NCI-H1417 treated with DMSO at 0.1 percent for 48 hours (cell line): ENCODE measurements at places on chromosomes 13 and 19.
A peak's percentile ranks its signal among the peaks of the same experiment; 100 is the strongest.

GRCh38 chr13:52001120-52001731 is 10.0 kb downstream of the ATP7B start:
- peak; percentile 37 for DNase-seq

GRCh38 chr13:47539317-47539716 is 461.8 kb downstream of the SUCLA2 start:
- DNase-seq, result no peak

DNA sequence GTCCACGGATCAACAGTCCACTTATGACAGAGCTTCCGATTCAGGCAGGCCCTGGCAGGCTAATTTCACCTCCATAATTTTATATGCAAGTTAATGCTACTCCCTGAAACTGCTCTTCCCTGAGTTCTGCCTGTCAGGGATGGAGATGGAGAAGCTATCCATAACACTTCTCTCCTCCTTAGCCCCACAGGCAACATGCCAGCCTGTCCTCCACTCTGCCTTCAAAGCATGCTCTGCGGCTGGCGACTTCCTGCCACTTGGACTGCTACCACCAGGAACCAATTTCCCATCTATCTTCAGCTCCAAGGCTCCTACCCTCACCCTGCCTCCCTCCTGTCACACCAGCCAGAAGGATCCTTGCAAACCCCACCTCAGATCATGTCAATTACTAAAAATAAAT is 35.4 kb downstream of the GSX1 start:
- no peak for DNase-seq

GRCh38 chr13:51559946-51560735 is 24.1 kb upstream of the WDFY2 start:
- DNase-seq, result no peak

GRCh38 chr19:8302734-8303133 is 5.4 kb downstream of the CD320 start:
- no peak for DNase-seq

DNA sequence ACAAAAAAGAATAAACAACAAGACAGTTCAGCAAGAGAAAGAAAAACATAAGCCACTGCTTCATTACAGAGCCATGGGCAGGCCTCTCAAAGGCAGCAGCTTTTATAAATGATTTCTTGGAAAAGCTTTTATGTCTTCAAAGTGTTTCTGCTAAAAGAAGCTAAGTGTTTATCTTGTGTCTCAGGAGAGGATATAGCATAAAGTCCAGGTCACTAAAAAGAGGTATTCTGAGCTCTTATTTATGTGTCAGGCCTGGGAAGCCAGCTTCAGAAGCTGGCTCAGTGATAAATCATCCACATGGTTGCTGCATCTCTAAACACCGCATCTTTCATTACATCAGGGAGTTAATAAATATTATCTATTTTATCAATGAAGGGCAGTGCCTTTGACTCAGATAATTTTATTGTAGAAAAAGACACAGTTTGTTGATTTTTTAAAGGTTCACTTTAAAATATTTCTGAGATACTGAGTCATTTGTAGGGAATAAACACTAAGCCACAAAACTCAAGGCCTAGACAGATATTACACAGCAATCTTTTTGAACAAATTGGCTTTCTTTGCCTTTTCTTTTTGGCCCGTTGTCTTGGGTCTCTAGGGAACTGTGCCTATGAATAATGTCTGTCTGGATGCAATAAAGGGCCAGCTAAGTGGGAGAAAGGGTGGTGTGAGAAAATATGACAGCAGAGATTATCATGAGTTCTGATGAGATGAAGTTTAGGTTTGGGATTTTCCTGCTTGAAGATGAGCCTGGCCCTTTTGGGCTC is 1086.6 kb downstream of the UQCRFS1 start:
- DNase-seq, result no peak

- no peak for DNase-seq
These were observed 56.6 kb downstream of the CEBPG start for GRCh38 chr19:33429891-33430673.

GRCh38 chr13:67713571-67713970 is 483.4 kb upstream of the PCDH9 start:
- no peak for DNase-seq

DNA sequence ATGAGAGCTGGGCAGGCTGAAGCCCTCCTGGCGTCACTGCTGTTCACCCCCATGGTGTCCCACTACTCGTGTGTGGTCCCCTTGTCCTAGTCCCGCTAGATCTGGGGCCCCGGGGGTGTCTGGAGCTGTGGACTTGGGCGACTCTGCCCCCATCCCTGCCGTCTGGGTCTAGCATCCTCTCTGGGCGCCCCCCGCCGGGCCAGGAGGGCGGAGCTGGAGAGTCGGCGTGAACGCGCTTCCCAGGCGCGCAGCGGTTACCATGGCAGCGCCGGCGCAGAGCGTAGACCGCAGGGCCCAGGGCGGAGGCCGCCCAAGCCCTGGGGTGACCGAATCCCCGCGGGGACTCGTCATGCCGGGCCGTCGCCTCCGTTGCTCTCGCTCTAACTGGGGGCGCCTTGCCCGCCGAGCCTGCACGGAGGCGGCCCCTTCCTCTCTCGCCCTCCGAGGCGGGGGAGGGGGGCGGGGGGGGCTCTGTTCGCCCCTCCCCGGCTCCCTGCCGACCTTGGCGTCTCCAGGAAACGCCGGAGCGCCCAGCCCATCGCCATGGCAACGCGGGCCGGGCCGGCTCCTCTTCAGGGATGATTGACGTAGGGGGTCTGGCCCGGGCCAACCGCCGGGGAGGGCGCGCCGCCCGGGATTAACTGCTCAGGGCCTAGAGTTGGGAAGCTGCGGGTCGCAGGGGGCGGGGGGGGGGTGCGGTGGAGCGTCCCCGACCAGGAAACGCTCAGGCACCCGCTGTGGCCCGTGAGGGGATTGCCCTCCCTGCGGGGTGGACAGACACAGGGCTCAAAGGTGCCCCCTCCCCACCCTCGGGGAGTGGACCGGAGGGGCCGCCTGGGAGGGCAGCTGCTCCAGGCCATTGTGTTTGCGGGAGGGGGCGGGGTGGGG is 8.9 kb downstream of the ISYNA1 start:
- no peak for DNase-seq

GRCh38 chr13:23955064-23955463 is 57.8 kb upstream of the C1QTNF9B start:
- DNase-seq, result no peak

DNA sequence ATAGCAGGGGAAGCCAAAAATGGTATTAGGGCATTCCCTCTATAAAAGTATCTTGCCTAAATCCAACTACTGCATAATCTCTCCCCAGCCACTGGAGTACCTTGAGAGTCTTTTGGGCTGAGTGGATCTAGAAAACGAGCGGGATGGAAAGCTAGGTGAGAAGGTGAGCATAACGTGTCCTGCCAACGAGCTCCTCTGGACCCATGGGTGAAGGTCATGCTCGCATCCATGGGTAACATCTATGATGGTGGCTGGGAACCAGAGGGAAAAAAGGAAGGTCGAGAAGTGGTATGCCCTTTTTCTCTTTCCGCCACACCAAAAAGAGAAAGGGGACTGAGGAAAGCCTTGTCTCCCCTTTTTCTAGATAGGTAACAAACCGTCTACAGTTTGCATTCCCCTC is 63.0 kb downstream of the ZNF208 start:
- no peak for DNase-seq

DNA sequence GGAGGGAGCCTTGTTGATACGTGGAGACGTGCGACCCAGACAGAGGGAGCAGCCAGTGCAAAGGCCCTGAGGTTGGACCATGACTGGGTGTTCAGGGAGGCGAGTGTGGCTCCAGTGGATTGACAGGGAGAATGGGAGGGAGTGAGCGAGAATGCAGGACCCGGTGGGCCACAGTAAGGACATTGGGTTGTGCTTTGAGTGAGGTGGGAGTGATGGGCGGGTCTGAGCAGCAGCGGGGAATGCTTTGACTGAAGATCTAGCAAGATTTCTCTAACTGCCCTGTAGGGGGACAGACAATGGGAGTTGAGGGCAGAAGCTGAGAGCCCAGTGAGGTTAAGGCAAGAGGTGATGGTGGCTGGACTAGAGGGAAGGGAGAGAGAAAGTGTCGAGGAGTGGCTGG is 7.7 kb upstream of the NANOS2 start:
- no peak for DNase-seq

DNA sequence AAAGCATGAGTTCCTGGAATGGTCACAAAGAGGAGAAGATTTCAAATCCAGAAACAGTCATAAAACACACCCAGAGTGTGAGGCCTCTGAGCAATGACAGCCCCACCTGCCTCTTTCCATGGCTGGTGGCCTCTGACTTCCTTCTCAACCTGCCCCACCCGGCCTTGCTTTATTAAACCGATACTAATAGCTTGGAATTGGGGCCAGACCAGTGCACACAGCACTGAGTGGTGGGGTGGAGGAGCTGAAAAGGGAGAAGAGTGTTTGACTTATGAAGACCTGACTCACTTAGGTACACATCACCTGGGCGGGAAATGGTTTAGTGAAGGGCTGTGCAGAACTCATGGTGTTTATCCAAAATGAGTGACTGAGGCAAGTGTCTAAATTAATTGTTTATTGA is 20.7 kb upstream of the CEACAM6 start:
- no peak for DNase-seq

DNA sequence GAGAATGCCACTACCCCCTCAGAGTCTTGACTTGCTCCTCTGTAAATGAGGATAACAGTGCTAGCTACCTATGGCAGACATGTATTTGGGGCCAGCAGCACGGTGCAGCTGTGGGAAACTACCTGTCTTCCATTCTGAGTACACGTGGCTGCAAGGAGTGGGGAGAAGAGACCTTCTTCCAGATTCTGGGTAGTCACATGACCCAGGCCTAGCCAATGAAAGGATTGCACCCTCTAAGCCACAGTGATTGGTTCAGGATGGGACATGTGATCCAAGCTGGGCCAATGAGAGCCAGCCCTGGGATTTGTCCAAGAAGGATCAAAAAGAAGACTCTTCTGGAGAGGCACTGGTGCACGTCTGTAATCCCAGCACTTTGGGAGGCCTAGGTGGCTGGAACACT is 5.5 kb downstream of the ZNRF4 start:
- no peak for DNase-seq

- no peak for DNase-seq
These were observed 329.6 kb downstream of the COG6 start for GRCh38 chr13:39985071-39985470.

- no peak for DNase-seq
These were observed at the start of gene ZNF587B for GRCh38 chr19:57830071-57830602. TSS of gene ZNF587B (plus strand) at chr19:57830299. CDS start at chr19:57830529, 230 bp downstream.

DNA sequence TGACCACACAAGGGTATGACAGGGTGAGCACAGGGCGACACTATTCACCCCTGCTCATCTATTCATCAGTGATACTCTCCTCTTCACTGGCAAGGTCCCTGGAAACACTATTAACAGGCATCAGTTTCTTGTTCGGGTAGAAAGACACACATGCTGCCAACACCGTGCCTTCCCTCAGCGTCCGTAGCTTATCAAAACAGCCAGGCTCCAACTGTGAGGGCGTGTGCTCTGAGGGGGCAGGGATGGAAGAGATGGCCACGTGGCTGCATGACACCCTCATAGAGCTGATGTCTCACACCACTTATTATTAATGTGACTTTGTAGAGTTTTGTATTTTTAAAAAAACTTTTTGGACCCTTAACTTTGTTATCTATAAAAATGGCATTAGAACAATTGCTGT is 160.3 kb downstream of the ITGBL1 start:
- no peak for DNase-seq

- no peak for DNase-seq
These were observed 8.4 kb downstream of the COL5A3 start for GRCh38 chr19:10001899-10002298.

- DNase-seq, result no peak
These were observed 13.8 kb downstream of the DDX39A start for GRCh38 chr19:14405380-14405757.

- DNase-seq, result no peak
These were observed 164.2 kb downstream of the ABCC4 start for GRCh38 chr13:95137096-95137495.

DNA sequence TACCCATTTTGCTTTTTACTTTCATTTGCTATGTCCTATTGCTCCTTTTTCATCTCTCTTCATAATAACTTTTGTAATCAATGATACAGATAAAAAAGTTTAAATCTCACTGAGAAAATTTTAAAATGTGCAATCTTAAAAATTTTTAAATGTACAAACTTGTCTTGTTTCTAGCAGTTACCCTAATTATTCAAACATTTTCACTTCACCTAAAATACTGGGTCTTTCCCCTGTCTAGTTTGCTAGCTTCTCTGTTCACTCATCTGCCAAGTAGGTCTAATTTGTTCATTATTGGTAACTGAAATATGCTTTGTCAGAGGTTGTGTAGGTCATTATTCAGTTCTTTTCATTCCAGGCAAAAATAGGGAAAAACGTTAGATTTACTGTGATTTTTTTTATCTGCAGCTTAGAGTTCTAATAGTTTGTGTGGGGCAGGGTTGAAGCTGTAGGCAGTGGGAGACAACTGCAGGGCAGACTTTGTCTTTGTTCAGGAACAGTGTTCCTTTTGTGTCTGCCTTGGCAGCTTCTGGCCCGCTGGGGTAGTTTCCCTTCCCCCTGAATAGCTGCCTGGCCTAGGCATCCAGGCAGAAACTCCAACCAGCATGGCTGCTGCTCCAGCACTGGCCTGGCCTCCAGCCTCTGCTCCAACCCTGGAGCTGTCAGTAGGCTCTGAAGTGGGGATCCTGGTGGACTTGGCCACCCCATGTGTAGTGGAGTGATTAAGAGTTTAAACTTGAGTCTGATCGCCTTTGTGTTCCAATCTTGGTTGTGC is 48.5 kb downstream of the WDFY2 start:
- DNase-seq, result no peak

GRCh38 chr19:21581646-21582240 is 76.3 kb downstream of the ZNF429 start:
- DNase-seq, result no peak

GRCh38 chr13:98922306-98922705 is 55.6 kb downstream of the DOCK9 start:
- DNase-seq, result no peak

GRCh38 chr13:76826527-76826926 is 59.7 kb downstream of the KCTD12 start:
- DNase-seq, result no peak
